ENCODE measurements at places on chromosomes 12 and 14.
A peak's percentile ranks its signal among the peaks of the same experiment; 100 is the strongest.

DNA sequence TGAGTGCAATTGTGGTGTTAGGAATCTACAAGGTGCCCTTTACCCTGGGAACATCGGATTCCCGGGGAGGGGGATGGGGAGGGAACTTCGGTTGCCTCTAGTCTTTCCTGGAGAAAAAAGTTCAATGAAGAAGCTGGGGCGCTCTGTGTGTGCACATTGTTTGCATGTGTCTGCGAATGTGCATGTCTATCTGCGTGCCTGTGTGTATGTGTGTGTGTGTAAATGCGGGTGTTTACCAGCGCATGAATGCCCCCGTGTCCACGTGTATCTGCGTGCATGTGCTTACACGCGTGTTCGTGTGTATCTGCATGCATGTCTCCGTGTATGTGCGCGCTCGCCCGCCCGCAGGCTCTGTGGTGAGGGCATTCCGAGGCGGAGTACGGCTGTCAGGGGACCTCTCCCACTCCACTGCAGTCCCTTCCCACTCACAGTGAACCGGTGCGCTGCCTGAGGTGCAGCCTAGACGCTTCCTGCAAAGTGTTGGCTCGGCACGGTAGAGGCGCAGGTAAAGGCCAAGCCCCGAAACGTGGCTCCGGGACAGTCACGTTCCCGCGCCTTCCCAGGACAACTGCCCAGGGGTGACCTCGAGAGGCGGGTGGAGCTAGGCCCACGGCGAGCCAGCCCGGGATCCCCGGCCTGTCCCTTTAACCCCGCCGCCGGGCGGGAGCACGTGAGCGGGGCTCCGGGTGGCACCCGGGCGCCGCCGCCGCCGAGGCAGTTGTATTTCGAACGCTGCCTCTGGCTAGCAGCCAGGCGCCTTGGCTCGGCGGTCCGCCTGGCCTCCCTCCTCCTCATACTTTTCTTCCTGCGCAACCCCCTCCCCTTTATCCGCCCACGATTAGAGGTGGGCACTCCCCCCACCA, 539 bp upstream of the HMGA2 start:
- DNase-seq: peak; percentile 91

- no peak for DNase-seq
These were observed 46.1 kb downstream of the BEGAIN start for GRCh38 chr14:100540926-100541620.

- DNase-seq: no peak
These were observed 92.0 kb downstream of the PPP2R5C start for GRCh38 chr14:101853455-101854018.

- DNase-seq: no peak
These were observed 84.2 kb upstream of the LRIG3 start for GRCh38 chr12:59004456-59004855.

DNA sequence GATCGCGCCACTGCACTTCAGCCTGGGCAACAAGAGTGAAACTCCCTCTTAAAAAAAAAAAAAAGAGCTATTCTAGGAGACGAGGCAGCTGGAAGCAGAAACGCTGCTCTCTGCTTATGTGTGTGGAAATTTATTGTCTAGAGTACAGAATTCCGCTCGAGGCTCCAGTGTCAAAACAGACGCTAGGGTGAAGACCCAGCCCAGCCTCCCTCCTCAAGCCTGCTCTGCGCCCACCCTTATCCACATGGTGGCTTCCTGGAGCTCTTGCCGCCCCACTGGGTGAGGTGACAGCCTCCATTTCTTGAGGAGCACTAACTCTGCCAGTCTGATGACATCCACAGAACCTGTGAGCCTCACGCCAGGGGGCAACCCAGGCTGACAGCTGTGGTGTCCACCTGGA, 49.5 kb upstream of the DLK1 start:
- no peak for DNase-seq

DNA sequence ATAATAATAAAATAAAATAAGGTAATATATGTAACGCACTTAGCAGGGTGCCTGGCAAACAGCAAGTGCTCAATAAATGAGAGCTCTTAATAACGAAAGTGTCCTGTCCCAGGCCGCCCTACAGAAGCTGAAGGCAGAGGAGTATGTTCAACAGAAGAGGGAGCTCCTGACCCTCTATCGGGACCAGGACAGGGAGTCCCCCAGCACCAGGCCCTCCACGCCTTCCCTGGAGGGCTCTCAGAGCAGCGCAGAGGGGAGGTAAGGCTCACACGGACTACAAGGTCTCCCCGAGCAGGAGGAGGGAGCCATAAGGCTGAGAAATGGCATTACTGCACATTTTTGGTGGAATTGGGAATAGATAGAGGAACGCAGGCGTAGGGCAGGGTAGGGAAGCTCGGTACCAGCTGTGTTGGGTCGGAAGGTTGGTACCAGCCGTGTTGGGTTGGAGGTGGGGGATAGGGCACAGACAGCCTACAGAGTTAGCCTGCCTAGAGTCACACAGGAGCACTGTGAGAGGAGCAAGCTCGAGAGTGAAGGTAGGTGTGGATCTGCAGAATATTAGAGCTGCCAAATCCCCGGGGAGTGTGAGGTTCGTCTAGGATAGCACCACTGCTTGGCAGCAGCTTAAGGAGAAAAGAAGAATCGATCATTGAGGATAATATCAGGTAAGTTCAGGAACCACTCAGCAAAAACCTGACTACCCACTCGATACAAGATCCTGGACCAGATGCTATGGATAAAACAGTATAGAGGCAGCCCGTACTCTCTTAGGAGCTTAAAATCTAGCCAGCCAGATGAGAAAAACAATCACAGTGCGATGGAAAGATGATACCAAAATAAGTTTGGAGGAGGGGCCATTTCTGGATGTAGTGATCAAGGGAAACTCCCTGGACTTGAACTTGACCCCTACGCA, 15.3 kb downstream of the TNFRSF1A start:
- DNase-seq: peak; percentile 67

DNA sequence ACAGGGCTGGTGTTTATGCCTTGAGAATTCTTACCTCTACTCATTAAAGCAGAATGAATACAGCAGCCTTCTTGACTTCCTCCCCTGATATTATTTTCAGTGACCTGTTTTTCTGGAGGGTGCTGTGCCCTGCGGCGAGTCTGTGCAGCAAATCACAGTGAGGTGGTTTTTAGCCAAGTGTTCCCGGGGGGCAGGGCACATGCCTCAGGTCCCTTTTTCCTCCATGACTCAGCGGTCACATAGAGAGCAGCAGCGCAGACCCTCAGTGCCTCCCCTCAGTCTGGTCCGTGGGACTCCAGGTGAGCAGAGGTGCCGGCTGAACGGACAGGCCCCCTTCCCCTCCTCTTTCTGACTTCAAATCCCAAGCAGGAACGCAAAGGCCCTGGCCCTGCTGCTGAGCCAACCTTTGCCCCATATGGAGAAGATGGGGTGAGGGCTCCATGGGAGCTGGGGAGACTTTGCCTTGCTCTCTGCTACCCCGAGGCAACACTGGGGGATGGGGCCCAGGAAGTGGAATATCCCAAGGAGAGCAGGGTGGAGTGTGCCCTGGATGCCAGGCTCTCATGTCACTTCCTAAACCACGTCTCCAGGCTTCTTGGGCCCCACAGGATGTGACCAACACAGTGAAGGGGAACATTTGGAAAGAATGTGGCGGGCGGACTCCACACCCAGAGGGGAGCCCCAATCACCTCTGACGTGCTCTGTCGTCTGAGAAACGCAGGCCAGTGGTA, 90.0 kb downstream of the DHRS2 start:
- DNase-seq: no peak

- no peak for DNase-seq
These were observed 33.4 kb downstream of the NELL2 start for GRCh38 chr12:44842669-44843068.

DNA sequence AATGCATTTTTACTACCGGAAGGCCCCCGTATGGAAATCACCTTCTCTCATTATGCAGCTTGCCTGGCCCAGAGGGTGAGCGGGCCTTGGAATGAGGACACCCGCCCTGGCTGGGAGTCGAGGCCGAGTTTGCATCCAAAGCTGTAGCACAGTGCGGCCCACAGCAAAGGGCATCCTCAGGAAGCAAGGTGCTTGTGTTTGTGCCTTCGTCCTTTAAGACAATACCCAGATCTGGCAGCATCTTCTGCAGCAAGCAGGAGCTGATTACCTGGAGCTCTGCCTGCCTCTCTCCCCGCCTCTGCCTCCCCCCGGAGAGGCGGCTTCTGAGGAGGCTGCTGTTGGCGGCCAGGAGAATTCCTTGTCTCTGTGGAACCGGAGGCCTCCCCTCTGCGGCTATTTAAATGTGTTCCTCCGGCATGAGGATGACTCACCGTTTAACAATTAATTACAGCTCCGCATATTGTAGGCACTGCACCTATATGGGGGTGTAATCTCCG, 145.3 kb downstream of the CACNA1C start:
- DNase-seq: peak; percentile 91

GRCh38 chr14:75803765-75804164, 142.7 kb downstream of the TTLL5 start:
- peak; percentile 88 for DNase-seq
